ENCODE measurements at places on chromosomes 13 and 19. TPM values are rescaled to one million over a fixed set of nuclear protein-coding genes. Genes with fewer than 3 reads are reported as not detected.
A peak's percentile ranks its signal among the peaks of the same experiment; 100 is the strongest.

The HCN2 gene
- 0.14 TPM for polyA plus RNA-seq

The SIGLEC7 gene
- polyA plus RNA-seq = not detected

The EPS8L1 gene
- 51.2 TPM for polyA plus RNA-seq

The CYP4F12 gene
- polyA plus RNA-seq = not detected

DNA sequence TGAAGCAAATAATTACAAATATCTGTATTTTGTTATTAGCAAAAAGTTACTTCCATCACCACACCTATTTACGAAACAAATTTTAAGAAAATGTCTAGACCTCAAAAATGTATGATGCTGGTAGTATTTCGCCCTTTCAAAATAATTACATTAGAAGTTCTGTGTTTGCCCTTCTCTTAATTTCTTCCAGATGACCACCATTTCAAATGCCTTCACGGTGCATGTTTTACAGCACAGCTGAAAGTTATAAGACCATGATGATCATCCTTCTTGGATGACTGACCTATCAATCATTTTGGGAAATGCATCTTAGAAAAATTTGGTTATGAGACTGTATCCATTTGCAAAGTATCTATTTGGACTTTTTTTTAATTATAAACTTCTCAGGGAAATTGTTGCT, 390.8 kb downstream of the SLITRK6 start:
- no peak for DNase-seq
- H3K27ac ChIP-seq = no peak overlapping the region
- H3K4me1 ChIP-seq = no peaks in the 10 kb centered on the region
- no peaks in the 10 kb centered on the region for H3K27me3 ChIP-seq

DNA sequence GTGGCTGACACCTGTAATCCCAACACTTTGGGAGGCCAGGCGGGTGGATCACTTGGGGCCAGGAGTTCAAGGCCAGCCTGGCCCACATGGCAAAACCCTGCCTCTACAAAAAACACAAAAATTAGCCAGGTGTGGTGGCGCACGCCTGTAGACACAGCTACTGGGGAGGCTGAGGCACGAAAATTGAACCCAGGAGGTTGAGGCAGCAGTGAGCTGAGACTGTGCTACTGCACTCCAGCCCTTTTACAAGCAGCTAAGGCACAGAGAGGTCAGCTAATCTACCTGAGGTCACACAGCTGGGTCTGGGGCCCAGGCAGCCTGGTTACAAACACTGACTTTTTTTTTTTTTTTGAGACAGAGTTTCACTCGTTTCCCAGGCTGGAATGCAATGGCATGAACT, 27.2 kb downstream of the MED26 start:
- no peaks in the 10 kb centered on the region for H3K4me1 ChIP-seq
- no peaks in the 10 kb centered on the region for H3K27me3 ChIP-seq
- H3K36me3 ChIP-seq = no peaks in the 10 kb centered on the region
- H3K4me3 ChIP-seq = no peak overlapping the region
- H3K27ac ChIP-seq = no peak overlapping the region

- no peak for DNase-seq
- no peaks in the 10 kb centered on the region for H3K27me3 ChIP-seq
- H3K27ac ChIP-seq = no peak overlapping the region
- no peak overlapping the region for H3K4me3 ChIP-seq
Observed at GRCh38 chr19:17370026-17370587, 7.0 kb downstream of the PLVAP start.

DNA sequence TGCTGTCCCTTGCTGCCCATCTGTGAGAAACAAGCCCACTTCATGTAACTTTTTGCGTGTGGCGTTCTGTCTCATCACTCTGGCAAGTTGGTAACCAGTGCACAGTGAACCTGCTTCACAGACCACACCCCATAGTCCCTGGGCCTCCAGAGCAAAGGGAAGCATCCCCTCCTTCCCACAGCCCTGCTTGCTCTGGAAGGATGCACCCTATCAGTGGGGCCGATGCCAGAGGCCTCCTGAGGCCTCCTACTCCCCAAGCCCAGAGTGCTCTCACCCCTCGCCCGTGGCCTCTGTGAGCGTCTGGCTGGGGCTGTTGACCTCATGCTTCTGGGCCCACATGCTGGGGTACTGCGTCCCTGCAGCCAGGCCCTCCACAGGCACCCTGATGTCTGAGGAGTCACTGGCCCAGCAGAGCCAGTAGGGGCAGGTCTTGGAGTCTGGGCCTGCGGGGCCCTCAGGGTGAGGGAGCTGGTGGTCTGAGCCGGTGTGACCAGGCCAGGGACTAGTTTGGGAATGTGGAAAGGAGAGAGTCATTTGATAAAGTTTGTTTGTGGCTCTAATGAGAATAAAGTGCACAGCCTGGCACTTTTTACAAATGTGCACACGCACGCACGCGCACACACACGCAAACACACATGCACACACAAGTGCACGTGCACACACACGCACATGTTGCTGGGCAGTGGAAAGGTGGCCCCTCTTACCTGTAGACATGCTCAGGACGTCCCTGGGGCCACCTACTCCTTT, 5.1 kb downstream of the TMEM86B start:
- H3K27me3 ChIP-seq = no peaks in the 10 kb centered on the region
- H3K4me3 ChIP-seq = no peak overlapping the region
- no peak overlapping the region for H3K27ac ChIP-seq
- DNase-seq = no peak
- H3K4me1 ChIP-seq = no peaks in the 10 kb centered on the region

DNA sequence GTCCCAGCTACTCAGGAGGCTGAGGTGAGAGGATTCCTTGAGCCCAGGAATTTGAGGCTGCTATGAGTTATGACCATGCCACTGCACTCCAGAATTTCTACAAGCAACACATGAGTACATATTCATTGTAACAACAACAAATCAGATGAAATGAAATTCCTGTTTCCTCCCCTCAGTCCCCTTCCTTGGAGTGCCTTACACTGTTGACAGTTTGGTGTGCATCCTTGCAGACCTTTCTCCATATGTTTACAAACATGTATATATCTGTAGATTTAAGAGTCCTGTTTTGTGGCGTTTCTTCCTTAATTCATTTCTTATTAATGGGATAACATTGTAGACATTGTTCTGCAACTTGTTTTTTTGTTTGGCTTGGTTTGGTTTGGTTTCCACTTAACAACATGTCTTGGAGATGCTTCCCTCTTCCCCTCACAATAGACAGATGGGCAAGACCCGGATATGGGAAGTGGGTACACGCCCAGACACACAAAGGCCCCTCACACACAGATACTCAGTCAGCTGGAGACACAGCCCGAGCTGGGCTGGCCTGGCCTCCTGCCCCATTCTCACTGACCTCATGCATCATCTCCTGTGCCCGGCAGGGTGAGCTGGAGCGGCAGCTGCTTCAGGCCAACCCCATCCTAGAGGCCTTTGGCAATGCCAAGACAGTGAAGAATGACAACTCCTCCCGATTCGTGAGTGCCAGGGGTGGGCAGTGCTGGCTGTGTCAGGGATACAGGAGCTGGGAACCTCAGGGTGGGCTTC, 21.7 kb downstream of the MYH14 start:
- no peaks in the 10 kb centered on the region for H3K27me3 ChIP-seq
- DNase-seq = no peak
- no peaks in the 10 kb centered on the region for H3K36me3 ChIP-seq
- H3K4me3 ChIP-seq = no peak overlapping the region

DNA sequence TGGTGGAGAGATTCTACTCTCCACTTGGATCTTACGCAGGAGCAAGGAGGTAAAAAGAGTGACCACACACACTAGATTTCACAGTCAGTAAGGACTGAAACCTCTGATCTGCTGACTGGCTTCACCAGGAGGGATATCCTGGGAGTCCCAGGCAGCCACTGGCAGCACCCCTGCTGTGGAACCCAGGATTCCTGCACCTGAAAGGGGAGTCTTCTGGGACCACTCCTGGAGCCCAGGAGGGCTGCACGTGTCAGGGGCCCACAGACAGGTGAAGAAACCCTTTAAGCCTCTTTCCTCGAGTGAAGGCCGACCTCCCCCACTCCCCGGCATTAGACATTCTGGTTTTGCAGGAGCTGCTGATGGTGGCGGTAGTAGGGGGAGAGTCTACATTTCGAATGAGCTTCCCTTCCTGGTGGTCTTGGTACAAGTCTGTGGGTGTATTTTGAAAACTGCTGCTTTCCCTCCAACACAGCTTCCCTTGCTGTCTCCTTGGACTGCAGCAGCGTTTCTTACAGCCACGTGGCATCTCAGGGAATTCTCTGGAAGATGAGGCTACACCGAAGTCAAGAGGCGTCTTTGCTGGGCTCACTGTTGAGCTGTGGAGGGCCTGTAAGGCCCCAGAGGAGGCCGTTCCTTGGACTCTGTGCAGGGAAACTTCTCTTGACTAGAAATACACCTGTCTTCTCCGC, 62.6 kb downstream of the ALOX5AP start:
- no peaks in the 10 kb centered on the region for H3K27me3 ChIP-seq
- H3K4me3 ChIP-seq = no peak overlapping the region
- DNase-seq = no peak
- H3K27ac ChIP-seq = no peak overlapping the region

DNA sequence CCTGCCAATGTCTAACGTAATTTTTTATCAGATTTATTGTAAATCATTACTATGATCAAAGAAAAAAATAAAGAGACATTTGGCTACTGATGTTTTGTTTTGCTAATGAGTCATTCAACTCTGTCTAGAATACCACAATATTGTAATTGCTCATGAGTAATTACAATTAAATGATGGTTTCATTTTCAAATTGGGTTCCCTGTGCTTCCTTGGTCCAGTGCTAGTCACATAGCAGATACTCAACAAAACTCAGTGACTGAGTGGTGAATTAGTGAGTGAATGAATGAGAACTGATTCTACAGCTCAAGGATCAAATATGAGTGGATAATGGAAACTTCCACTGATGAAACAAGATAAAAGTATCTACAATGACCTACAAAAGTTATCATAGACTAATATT, 304.7 kb downstream of the POU4F1 start:
- H3K27ac ChIP-seq = no peak overlapping the region
- no peaks in the 10 kb centered on the region for H3K36me3 ChIP-seq
- H3K4me1 ChIP-seq = no peaks in the 10 kb centered on the region

- no peak overlapping the region for H3K4me3 ChIP-seq
- no peak for DNase-seq
- H3K36me3 ChIP-seq = no peaks in the 10 kb centered on the region
- peaks cover 7% of the 10 kb centered on the region for H3K4me1 ChIP-seq
Observed at GRCh38 chr19:50239921-50240590, 36.6 kb downstream of the MYH14 start.

GRCh38 chr19:35042056-35042730, 672 bp downstream of the HPN start:
- H3K36me3 ChIP-seq = no peaks in the 10 kb centered on the region
- peak overlapping the region; percentile 66 for H3K27ac ChIP-seq
- H3K4me1 ChIP-seq = peaks cover 44% of the 10 kb centered on the region

GRCh38 chr13:32415019-32415418, 12.9 kb downstream of the N4BP2L1 start:
- peaks cover 5% of the 10 kb centered on the region for H3K27me3 ChIP-seq
- no peaks in the 10 kb centered on the region for H3K36me3 ChIP-seq
- peaks cover 6% of the 10 kb centered on the region for H3K4me1 ChIP-seq
- H3K4me3 ChIP-seq = no peak overlapping the region
- no peak overlapping the region for H3K27ac ChIP-seq

- no peak overlapping the region for H3K27ac ChIP-seq
- H3K4me1 ChIP-seq = peaks cover under 1% of the 10 kb centered on the region
- H3K4me3 ChIP-seq = no peak overlapping the region
Observed at GRCh38 chr13:39370554-39370953, 232.4 kb downstream of the LHFPL6 start.

DNA sequence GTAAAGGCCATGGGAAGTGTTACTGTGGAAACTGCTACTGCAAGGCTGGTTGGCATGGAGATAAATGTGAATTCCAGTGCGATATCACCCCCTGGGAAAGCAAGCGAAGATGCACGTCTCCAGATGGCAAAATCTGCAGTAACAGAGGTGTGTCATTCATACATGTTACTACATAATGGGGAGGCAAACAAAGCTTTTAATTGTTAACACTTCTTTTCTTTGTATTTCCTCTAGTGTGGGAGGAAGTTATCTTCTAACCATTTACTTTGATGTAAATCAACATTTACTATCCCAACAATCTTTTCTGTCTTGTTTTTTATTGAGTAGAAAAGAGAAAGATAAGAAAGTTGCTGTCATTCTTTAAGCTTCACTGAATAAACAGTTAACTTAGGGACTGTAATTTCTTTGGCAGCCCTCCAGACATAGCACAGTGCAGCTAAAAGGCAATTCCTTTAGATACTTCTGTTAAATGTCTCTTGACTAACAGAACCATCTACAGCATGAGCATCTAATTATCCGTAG, 126.9 kb downstream of the ITGBL1 start:
- no peak overlapping the region for H3K27ac ChIP-seq
- no peak for DNase-seq
- H3K36me3 ChIP-seq = no peaks in the 10 kb centered on the region
- H3K27me3 ChIP-seq = no peaks in the 10 kb centered on the region
- H3K4me1 ChIP-seq = no peaks in the 10 kb centered on the region

GRCh38 chr19:31491242-31491641, 142.0 kb upstream of the TSHZ3 start:
- no peaks in the 10 kb centered on the region for H3K36me3 ChIP-seq
- H3K4me3 ChIP-seq = no peak overlapping the region
- no peak for DNase-seq
- no peaks in the 10 kb centered on the region for H3K4me1 ChIP-seq

GRCh38 chr19:35000338-35000646, 169 bp downstream of the GRAMD1A start:
- no peaks in the 10 kb centered on the region for H3K27me3 ChIP-seq
- H3K36me3 ChIP-seq = 0 out of 2 replicates have a peak, but pooled peaks cover 6% of the 10 kb centered on the region
- peak overlapping the region; percentile 90 for H3K4me3 ChIP-seq
- no peak overlapping the region for H3K27ac ChIP-seq
- no peak for DNase-seq

DNA sequence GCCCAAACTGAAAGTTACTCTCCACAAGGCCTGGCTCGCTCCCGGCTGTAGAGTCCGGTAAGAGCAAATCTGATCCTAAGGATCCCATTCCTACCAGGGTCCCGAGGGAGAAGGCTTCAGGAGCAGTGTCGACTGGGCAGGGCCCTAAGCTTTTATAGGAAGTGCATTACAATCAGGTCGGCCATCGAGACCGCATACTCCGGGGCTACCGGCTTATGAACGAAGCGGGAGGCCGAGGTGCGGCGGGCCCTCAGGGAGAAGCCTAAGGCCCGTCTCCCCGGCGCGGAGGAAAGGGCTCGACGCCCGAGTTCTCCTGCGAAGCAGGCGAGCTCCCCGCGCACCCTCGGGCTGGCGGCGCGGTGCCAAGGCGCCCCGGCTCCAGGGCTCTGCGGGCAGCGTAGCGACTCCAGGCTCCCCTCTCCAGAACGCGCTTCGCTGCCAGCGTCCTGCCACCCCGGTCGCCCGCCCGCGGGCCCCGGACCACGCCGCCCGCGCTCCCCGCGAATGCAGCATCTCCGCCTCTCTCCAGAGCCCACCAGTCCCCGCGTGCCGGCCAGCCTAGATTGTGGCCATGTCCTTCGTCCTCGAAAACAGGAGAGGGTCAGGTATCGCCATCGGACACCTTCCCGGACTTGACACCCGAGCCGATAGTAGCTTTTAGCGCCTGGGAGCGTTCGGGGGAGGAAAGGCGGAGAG, 1.4 kb downstream of the EFNB2 start:
- H3K36me3 ChIP-seq = no peaks in the 10 kb centered on the region
- peak; percentile 56 for DNase-seq
- peak overlapping the region; percentile 58 for H3K4me3 ChIP-seq
- no peak overlapping the region for H3K27ac ChIP-seq
